ENCODE measurements at places on chromosomes 4 and X.

- DNase-seq = no peak
Observed at GRCh38 chrX:45765281-45765680, 564.6 kb upstream of the DIPK2B start.

DNA sequence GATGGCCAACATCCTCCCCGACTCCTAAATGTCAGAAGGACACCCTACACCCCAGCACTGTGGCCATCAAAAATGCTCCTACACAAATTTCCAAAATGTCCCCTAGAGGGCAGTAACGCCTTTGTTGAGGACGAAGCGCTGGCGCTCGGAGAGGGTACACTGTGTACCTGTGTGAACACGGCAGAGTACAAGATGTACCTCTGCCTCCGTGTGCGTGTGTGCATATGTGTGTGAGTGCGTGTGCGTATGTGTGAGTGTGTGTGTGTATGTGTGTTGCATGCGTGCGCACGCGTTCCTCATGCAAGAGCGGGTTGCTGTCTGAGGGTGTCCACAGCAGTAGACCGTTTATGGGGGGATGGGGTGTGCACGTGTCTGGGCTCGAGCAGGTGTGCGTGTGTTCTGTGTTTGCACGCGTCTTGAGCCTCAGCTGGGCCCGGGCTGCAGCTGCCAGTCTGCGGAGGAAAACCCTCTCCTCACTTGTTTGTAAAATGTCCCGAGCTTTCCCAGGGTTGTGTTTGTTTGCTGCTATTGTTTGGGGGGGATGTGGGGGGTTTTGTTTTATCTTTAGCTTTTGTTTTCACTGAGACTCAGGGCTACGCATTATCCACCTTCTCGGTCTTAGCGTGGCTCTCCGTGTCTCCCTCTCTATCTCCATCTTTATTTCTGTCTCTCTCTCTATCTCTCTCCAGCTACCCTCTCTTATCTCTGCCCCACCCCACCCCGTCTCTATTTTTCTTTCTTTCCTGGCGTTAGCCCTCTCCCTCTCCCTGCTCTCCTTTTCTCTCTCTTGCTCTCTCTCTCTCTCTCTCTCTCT lies 10.4 kb upstream of the TSPYL2 start:
- peak; percentile 81 for DNase-seq

DNA sequence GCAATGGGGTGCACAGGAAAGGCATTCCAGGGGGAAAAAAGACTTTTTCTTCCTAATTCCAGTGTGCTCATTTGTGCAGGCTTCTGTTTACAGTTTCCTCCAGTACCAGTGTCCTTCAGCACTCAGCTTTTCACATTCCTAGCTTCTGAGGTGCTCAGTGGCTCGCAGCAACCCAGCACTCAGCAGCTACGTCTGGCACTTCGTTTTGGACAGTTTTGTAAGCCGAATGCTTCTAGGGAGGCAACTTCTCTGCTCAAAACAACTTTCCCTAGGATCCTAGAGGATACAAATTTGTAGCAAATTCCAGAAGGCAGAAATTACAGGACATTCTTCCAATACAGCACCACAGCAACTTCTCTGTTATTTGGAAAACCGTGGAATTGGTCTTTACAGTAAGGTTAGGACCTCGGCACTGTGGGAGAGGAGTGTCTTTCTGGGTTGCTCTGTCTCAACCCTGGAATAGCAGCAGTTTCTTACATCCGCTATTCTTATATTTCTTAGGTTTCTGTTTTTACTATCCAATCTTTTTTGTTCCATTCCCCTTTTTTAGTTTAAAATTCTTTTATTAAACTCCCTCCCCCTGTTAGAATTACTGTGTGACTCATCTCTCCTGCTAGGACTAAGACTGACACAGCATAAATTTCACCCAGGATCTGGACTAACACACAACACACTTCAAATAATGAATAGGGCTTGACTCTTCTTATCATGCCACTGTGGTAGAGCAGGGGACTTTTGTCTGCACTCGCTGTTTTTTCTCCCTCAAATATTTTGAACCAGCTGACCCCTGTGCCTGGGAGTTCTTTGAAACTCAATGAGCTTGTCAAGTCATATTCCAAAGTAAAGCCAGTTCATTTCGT lies 1314.7 kb downstream of the FSTL5 start:
- no peak for DNase-seq

- DNase-seq = no peak
Observed at GRCh38 chr4:71494539-71494938, 155.7 kb downstream of the SLC4A4 start.

DNA sequence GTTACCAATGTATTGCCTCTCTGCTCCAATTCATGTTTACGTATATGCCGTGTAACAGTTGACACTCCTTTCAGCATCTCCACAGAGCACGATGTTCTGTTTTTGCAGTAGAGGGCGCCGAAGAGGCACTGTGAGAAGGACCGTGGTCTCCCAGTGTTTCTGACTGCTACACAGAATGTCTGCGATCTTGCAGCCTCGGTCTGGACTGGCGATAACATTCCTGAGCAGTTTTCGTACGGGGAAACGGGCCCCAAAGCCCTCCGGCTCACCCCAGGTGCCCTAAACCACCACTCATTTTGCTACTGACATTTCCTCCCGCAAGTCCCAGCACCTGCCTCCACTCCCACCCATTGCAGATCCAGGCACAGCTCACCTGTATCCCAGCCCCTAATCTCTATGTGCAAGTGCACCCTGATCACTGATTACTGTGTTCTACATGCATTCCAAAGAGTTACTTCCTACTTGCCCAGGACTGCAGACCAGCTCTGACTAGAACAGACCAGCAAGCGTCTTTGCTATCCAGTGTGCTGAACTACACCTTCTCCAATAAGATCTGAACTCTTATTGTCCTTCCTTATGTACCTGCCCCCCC lies 12.4 kb upstream of the NFXL1 start:
- peak; percentile 88 for DNase-seq

- no peak for DNase-seq
Observed at GRCh38 chr4:81031796-81032551, 1.5 kb downstream of the BMP3 start.

DNA sequence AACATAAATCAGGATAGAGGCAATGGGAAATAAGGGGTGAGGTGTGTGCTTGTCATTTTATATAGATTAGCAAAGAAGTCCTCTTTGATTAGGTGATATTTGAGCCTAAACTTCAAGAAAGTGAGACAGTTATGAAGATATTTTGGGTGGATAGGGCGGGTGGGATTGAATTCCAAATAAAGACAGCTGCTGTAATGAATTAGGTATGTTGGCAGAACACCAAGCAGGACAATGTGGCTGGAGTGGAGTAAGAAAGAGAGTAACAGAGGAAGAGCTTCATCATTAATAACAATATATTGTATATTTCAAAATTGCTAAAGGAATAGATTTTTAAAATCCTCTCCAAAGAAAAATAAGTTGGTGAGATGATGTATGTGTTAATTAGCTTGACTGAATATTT lies 91.0 kb upstream of the CENPE start:
- DNase-seq = no peak

DNA sequence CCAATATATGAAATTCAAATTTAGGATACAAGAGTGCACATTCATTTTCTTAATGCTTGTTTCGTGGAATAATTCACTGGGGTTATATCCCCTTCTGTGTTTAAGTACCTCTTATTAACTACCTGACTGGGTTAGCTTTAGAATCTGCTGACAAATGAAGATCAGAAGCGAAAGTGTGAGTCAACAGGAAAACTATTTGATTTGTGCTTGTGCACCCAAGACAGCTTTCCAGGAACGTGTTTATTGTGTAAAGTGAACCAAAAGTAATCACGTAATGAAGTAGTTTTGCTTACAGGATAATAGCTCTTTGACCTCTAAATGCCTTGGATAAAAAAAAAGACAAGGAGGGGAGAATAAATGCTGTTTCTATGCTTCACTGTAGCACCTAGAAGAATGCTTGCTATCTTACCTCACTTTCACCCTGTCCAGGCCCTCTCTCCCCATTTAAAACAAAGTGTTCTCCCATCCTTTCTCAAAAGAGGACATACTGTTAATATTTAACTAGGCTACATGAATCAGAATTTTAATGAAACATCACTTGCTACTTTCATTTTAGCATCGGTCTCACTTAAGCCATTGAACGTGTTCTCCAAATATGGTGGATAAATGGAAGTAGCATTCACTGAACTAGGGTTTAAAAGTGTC lies 141.9 kb downstream of the THOC2 start:
- DNase-seq = no peak

- DNase-seq = peak; percentile 10
Observed at GRCh38 chrX:78673246-78673645, 14.1 kb upstream of the RTL3 start.

- DNase-seq = no peak
Observed at GRCh38 chr4:99807666-99808065, 9.0 kb upstream of the DAPP1 start.

DNA sequence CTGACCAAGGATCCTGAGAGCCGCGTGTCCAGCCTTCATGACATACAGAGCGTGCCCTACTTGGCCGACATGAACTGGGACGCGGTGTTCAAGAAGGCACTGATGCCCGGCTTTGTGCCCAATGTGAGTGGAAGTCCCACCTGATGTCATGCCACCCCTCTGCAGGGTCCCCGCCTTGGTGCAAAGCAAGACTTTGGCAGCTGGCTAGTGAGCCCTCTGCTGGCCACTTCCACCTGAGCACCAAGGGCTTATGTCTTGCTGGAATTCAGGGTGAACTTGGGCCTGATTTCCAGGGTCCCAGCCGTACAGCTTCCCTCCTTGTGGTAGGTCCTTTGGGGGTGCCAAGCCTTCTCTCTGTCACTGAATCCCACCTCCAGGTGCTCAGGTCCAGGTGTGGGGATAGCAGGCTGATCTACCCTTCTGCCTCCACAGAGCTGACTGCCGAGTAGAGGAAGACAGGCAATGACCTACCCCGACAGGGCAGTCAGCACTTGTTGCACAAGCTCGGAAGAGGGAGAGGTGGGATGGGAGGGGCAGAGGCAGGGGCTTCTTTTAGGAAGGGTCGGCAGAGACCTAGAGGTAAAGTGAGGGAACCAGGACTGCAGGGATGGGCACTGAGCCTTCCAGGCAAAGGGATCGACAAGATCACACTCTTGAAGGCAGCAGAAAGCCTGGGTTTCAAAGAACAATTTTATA lies 248.1 kb downstream of the EVC2 start:
- DNase-seq = peak; percentile 57

- DNase-seq = no peak
Observed at GRCh38 chr4:158871335-158871724, 102.5 kb downstream of the FNIP2 start.

- no peak for DNase-seq
Observed at GRCh38 chr4:173005912-173006633, 162.5 kb upstream of the GALNT7 start.

DNA sequence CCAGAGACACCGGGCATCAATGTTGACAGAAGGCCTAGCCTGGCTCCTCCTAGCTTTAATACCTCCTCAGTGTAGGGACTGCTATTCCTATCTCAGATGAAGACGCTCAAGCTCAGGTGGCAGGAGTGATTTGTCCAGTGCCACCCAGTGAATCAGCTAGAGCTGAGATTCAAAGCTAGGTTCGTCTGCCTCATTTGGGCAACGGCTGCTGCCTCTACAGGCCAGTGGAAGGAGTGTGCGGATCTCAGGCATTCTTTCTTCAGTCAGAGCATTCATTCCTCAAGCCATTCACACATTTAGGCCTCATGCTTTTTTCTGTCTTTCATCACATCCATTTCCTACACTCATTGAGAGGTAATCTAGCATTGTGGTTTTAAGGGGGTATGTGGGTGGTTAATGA lies 7.3 kb downstream of the TSR2 start:
- peak; percentile 42 for DNase-seq

- no peak for DNase-seq
Observed at GRCh38 chr4:10577508-10578426, 106.8 kb downstream of the CLNK start.

DNA sequence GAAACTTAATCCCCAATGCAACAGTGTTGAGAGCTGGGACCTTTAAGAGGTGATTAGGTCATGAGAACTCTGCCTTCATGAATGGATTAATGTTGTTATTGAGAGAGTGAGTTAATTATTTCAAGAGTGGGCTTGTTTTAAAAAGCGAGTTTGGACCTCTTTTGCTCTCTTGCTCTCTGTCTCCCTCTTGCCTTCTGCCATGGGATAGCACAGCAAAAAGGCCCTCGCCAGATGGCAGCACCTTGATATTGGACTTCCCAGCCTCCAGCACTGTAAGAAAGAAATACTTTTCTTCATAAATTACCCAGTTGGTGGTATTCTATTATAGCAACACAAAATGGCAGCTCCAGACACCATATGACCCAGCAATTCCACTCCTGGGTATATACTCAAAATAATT lies 7.0 kb upstream of the ATP6AP2 start:
- peak; percentile 57 for DNase-seq

- DNase-seq = no peak
Observed at GRCh38 chr4:42425146-42426065, 28.1 kb downstream of the SHISA3 start.

GRCh38 chr4:39792128-39792527 lies 94.2 kb downstream of the UBE2K start:
- no peak for DNase-seq

- no peak for DNase-seq
Observed at GRCh38 chrX:44105228-44105913, 132.2 kb upstream of the NDP start.

GRCh38 chr4:128381748-128382559 lies 94.3 kb upstream of the PGRMC2 start:
- no peak for DNase-seq

All from hematopoietic multipotent progenitor cell treated with erythropoietin and hydrocortisone succinate and interleukin-3 and kit ligand, for 6 days (in vitro differentiated cells).